ENCODE measurements at places on chromosomes 6 and 20.

DNA sequence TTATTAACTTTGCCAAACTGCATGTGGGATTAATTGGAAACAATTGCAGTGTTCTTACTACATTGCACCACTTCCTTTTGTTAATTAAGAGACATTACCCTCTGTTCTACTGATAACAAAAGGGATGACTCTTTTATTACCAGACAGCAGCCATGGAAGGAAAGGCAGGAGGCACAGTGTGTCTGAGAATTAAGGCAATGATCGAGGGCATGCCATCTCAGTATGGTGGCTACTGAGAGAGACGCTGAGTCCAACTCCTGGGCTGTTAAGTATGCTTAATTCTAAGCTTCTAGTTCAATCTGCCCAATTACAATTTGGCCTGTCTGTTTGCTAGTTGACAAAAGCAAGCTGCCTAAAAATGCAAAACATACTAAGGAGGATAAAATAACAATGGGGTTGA is 227.4 kb downstream of the PHACTR1 start:
- DNase-seq, result no peak

DNA sequence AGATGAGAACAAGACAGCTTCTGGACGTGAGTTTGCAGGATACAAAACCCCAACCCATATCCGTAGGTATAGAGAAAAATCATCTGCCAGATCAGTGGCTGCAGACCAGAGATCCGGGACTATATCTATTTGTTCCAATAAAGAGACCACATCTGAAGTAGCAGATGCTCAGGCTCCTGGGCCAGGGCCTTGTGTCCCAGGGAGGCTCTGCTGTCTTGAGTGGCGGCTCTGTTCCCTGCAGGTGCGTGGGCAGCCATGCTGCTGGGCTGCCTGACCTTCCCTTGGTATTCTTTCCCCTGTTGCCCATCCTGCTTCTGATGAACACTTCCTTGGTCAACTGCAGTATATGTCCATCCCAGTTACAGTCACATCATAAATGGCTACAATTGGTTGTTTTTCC is 34.9 kb downstream of the ERMARD start:
- DNase-seq, result no peak

DNA sequence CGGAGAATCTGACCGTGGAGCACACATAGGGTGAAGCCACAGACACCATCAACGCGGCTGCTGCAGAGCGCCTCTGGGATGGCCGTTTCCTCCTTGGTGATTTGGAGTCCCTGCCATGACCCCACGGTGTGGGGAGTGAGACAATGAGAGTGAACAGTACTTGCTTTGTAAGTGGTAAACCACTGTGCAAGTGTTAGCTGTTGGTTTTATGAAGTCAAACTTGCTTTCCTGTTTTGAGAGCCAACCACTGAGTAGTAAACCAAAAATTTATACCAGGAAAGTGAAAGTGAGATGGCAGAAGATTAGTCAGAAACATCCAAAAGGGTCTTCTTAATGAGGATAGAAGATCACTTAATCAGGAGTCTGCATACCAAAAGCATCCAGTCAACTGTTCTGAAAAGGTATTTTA is 160.7 kb downstream of the FOXC1 start:
- DNase-seq, result peak; percentile 47

DNA sequence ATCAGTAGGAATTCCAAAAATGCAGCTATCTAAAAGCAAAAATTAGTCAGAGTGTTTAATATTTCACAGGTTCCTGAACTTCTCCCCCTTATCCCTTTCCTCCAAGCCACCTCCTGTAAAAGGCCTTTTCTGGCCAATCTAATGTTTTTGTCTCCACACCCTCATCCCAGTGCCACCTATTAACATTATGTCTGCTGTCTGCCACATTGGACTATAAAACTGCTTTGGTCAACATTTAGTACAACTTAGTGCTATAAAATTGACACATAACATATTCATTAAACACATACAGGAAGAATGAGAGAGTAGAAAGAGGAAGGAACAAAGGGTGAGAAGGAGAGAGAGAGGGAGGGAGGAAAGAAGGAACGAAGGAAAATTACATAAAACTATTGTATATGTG is 47.7 kb downstream of the MMUT start:
- DNase-seq, result peak; percentile 5

GRCh38 chr20:57086066-57086465 is 180.4 kb downstream of the BMP7 start:
- no peak for DNase-seq

- no peak for DNase-seq
Measured at GRCh38 chr6:135261872-135262725, 81.0 kb downstream of the MYB start.

DNA sequence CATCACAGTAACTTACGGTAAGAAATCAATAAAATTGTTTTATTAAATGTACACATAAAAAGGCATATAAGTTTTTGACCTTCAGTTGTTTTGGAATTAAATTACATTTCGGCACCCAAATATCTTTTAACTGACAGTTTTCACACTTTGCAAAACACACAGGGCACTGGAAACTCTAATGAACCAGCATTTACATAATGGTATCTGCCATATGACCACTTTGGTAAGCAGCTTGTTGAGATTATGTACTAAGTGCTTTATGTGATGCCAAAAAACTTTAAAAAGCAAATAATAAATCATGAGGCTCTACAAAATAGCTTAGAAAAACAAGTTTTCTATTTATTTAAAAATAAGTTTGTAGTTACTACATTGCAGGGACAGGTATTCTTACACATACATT is 68.2 kb downstream of the IRAK1BP1 start:
- no peak for DNase-seq

DNA sequence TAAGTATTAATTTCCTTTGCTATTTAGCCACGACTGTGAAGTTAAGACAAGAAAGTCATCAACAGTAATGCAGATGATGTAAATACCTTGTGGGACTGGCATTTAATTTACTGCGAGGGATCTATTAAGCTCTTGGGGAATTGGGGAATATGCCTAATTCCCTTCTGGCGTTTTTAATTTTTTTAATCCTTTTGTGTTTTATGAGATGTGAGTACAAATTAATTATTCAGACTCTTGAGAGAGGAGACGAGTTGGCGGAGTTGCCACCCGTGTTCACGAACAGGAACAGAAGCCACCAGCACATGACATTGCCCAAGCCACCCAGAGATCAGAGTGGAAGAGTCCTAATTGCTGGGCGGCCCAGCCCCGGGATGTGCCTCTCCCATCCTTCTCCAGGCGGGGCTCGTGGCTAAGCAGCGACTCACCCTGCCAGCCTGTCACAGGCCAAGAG is 533 bp upstream of the CRYBG1 start:
- DNase-seq, result no peak

- DNase-seq, result peak; percentile 98
Measured at GRCh38 chr20:45337367-45338120, 10.7 kb downstream of the SDC4 start.

DNA sequence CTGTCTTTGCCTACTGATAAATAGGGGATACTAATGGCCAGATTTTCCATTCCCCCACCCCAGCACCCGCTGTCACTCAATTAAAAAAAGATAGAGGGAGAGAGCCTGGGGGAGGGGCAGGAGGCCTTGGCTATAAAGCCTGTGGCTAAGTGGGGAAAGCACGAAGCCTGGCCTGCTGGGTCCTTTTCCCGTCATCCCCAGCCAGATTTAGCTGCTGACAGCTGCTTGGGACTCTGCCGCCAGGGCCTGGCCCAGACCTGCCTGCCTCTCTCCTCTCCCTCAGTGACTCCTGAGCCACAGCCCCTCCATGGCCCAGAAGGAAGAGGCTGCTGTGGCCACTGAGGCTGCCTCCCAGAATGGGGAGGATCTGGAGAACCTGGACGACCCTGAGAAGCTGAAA is at the start of gene APOBEC2:
Gene APOBEC2 (plus strand): TSS at position 162 of the 400 bp plus-strand sequence. CDS start 146 bp downstream, at position 308.
- no peak for DNase-seq

DNA sequence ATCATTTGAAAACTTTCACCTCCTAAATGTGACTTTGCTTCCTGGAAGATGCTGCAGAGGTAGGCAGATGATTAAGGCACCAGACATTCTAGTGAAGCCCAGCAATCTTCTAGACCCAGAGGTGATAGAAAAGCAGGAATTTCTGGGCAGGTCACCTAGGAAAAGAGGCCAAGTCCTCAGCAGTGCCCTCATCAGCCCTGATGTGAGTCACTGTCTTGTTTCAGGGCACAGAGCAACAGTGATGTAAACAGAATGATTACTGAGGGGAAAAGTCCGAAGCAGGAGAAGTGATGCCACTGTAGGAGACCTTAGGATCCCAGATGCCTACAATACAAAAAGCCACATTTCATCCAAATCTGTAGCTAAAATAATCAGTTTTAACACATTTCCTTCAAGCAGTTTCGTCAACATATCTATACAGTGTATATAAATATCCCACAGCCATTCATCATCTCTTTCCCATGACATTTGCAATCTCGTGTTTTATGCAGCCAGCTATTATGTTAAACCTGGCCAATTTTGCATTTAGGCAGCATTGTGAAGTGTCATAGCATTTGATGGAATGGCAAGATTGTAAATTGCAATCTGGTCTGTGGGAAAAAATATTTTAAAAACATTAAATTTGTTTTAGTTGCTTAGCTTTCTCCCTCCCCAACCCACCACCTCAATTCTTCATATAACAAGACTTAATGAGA is 401.2 kb upstream of the RNF217 start:
- no peak for DNase-seq

GRCh38 chr6:134323698-134324097 is 5.8 kb upstream of the SGK1 start:
- DNase-seq, result no peak

GRCh38 chr6:148557796-148558321 is 189.0 kb upstream of the UST start:
- no peak for DNase-seq

DNA sequence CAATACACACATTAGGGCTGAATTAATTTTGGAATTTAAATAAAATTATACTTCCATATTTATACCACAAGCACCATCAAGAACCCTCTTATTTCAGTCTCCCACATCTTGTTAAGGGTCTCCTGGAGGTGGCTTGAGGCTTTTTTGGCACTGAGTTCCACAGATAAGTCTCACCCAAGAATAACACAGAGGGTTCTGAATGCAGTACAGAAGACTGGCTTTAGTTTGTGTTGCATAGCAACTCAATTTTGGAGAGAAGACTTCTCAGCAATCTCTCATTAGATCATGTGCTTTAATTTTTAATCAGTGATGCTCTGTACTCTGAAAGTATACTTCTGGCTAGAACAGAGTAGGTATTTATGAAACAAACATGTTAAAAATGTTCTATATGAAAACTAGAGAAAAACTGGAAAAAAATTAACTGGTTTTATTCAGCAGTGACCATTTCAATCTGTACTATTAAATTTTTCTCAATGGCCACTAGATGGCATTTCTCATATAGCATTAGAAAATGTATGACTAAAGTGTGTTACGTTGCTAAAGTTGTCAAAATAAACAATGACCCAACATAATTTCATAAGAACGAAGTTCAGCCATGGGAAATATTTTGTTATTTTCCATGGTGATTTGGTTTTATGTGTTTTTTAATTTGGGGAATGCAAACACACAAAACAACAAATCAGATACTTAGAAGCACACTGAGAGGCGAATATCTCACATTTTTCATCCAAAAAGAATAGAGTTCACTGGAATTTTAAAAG is 32.7 kb upstream of the MAP7 start:
- DNase-seq, result peak; percentile 72

- no peak for DNase-seq
Measured at GRCh38 chr6:95274686-95275235, 302.6 kb upstream of the MANEA start.

- DNase-seq, result peak; percentile 37
Measured at GRCh38 chr20:23362392-23363256, 642 bp downstream of the GZF1 start.

- DNase-seq, result no peak
Measured at GRCh38 chr6:138868181-138868580, 72.3 kb downstream of the ECT2L start.

- no peak for DNase-seq
Measured at GRCh38 chr20:40293740-40294139, 395.3 kb downstream of the MAFB start.

DNA sequence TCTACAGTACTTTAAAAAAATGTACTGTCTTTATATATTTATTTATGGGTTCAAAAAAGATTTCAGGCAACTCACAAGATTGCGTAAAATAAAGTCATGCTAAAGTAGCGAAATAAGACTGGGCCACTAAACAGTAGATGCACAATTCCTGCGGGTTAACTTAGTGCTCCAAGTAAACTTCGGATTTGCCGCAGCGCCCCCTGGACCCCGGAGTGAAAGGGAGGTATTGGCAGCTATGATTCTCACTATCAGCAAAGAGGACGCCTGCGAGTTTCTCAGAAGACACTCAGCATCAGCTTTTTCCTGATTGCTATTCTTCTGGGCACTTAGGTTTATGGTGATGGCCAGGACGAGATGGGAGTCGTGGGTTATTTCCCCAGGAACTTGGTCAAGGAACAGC is 1.4 kb downstream of the OTOR start:
- no peak for DNase-seq

DNA sequence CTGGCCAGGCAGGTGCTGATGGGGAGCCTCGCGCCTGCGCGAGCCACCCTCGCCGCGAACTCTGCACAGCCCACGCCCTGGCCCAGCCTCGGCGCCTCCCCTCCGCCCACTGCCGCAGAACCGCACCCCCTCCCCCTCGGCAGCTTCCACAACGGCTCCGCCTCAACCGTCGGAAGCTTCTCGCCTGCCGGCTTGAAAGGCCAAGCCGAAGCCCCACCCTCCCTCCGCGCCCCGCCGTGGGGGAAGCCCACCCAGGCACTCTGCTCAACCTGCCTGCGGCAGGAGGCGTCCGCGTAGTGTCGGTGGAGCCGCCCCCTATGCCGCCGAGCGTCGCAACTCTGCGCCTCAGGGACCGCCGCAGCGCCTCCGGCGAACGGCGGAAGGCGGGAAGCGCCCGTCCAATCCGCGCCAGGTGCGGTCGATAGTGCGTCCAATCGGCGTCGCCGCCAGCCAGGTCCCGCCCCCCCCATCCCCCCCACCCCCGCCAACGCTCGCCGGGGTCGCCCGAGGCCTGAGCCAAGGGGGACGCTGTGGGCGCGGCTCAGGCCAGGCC is at the start of gene SYCP2:
Gene SYCP2 (minus strand): TSS at position 342 of the 553 bp plus-strand sequence. CDS start 11,224 bp downstream, outside the sequence.
- DNase-seq, result no peak

GRCh38 chr6:143160015-143160414 is 99.3 kb downstream of the AIG1 start:
- DNase-seq, result peak; percentile 66

DNA sequence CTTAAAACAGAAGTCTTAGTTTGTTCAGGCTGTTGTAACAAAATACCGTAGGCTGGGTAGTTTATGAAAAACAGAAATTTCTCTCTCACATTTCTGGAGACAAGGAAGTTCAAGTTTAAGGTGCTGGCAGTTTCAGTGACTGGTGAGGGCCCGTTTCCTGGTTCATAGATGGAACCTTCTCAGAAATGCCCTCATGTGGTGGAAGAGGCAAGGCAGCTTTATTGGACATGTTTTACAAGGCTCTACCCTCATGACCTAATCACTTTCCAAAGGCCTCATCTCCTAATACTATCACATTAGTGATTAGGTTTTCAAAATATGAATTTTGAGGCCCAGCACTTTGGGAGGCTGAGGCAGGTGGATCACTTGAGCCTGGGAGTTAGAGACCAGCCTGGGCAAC is 2.4 kb downstream of the HEBP2 start:
- no peak for DNase-seq

- DNase-seq, result no peak
Measured at GRCh38 chr6:91802431-91802830, 1215.6 kb upstream of the MAP3K7 start.

- DNase-seq, result no peak
Measured at GRCh38 chr6:132934496-132934895, 120.1 kb downstream of the RPS12 start.

- no peak for DNase-seq
Measured at GRCh38 chr20:45913116-45913515, 1.2 kb upstream of the PLTP start.

GRCh38 chr20:43318755-43319297 is 129.1 kb upstream of the PTPRT start:
- no peak for DNase-seq

GRCh38 chr6:6556738-6557503 is 31.6 kb upstream of the LY86 start:
- peak; percentile 34 for DNase-seq
